Neural progenitor cell (in vitro differentiated cells): ENCODE measurements at places on chromosomes 1 and 21. TPM values are rescaled to one million over a fixed set of nuclear protein-coding genes. Genes with fewer than 3 reads are reported as not detected.

DNA sequence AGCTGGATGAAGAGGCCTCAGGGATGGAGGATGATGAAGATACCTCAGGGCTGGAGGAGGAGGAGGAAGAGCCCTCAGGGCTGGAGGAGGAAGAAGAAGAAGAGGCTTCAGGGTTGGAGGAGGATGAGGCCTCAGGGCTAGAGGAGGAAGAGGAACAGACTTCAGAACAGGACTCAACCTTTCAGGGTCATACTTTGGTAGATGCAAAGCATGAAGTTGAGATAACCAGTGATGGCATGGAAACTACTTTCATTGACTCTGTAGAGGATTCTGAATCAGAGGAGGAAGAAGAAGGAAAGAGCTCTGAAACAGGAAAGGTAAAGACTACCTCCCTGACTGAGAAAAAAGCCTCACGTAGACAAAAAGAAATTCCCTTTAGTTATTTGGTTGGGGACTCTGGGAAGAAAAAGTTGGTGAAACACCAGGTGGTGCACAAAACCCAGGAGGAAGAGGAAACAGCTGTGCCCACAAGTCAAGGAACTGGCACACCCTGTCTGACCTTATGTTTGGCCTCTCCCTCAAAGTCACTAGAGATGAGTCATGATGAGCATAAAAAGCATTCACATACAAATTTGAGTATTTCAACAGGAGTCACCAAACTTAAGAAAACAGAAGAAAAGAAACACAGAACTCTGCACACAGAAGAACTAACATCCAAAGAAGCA lies 15.4 kb downstream of the L1TD1 start:
- no peak for DNase-seq

The PGBD5 gene
- 1.2 and 3.6 TPM in 2 replicates for total RNA-seq

DNA sequence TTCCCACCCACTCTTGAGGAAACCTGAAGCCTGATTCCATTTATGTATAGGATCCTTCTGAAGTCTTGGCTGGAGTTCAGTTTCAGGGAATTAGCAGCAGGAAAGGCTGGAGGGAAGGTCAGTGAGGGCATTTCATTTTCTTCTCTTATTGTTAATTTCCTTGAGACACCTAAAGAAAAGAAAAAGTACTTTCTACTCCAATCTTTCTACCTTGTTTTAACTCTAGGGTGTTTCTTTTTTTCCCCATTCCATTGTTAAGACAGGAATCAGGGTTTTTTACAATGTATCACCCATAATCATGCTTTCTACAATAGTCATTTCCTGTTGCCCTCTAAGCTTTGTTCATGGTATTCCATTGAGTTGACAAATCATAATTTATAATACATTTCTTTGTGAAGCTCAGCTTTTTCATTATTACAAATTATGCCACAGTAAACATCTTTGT lies 27.4 kb downstream of the SNRPE start:
- DNase-seq, result no peak

The TBX19 gene
- 1.3 and 3.1 TPM in 2 replicates for total RNA-seq

DNA sequence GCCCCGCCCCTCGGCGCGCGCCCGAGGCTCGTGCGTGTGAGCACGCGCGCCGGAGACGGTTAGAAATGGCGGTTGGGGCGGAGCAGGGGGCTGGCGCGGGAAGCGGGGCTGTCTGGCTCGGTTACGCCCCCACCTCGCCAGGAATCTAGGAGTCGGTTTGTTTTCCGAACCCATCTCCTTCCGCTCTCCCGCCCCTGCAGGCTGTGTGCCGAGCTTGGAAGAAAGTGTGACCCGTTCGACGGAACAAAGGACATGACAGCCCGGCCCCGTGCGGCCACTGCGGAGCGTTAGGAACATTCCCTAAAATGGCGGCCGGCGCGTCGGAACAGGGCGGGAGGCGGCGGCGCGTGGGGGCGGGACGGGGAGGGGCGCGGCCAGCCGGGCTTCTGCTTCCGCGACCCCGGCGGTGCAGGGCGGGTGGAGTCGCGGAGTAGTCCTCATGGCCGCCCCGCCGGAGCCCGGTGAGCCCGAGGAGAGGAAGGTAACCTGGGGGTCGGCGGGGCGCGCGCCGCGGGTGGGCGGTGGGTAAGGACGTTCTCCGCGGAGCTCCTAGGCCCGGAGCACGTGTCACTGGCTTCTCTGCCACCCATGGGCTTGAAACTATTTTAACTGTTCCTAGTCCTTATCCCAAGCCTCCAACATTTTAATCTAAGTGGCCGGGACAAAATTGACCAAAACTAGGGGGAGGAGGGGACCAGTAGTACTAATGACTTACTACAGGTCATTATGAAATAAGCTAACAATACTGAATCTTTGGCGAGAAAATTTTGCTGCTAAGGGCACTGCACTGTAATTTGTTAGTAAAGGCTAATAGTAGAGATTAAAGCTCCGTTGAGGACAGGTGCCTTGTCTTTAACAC lies at the start of gene COX20:
TSS of gene COX20 (plus strand) at position 383 of the 859 bp plus-strand sequence. CDS start at position 440, 57 bp downstream.
- DNase-seq, result peak; percentile 97

DNA sequence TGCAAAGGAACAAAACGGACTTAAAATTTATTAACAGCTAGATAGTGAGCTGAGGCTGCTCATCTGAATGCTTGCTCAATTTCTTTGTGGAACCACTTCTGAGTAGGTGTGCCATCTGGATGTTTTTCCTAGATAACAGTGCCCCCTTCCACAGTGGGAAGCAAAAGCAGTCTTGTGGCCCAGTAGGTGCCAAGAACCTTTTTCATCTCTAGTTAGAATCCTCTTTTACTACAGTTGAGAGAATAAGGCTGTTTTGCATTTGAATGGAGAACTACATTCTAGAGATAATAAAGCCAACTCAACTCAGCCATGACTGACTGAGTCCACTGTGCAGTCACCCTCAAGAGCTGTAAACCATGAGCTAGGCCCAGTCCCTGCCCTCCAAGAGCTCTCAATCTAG lies 13.3 kb downstream of the F3 start:
- peak; percentile 17 for DNase-seq

DNA sequence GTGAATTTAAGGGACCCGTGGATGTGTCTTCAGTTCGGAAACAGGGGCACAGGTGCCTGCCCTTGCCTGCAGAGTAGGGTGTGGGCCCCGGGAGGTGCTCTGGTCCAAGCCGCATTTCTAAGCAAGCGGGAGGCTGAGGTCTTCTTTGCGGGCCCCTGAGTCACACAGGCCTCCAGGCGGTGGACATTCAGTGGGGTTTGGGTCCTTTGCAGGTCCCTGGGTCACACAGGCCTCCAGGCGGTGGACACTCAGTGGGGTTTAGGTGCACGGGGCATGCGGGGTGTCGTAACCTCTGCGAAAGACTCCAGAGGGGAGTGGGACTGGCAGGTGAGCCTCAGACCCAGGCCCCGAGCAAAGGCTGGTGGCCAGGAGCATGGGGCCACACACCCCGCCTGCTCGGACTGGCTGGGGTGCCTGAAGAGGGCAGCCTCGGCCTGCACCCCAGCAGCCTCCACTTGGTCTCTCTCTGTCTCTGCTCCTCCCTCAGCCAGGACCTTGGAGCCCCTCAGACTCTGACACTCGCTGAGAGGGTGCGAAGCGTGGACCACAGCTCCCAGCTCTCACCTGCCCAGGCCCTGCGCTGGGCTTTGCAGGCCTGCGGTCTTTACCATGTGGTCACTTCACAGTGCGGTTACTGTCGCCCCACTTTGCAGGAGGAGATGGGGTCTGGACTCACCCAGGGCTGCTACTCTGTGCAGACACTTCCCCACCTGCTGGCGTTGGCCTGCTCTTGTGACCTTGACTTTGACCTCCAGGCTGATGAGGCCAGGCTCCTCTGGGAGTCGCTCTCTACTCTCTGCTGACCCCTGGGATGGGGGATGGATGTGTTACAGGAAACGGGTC lies 6.0 kb upstream of the AGPAT3 start:
- no peak for DNase-seq

DNA sequence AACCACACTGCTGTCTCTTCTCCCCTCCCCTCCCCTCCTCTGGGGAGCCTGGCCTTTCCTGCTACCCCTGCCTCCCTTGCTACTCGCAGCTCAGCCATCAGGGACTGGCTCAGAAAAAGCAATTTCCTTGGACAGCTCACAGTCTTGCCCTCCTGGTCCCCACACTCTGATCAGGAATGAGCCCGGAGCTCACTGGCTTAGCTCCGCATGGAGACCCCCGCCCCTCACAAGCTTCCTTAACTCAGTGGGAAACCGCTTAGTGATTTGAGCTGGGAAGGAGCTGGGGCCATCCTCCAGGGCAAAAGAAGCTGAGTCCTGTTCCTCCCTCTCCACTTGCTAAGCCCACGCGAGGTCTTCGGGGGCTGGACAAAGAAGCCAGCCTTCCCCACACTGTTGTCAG lies 70.3 kb upstream of the ACTL8 start:
- peak; percentile 87 for DNase-seq

The AGT gene
- total RNA-seq, result 0.15 and 0.80 TPM in 2 replicates

DNA sequence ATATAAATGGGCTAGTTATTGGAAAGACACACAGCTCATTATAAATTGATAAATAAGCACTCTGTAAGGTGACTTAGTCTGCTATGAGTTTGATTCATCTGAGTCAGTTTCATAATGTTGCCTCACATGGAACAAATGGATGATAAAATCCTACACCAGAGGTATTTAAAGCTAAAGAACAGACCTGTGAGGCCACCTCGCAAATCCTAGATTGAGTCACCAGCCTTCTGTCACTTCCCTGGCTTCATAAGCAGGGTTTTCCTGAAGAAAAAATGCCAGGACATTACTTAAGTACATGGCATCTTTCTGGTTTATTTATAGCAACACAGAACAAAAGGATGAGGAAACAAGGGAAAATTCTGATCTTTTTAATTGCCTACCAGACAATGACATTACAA lies 18.4 kb downstream of the CD2 start:
- DNase-seq, result no peak

The TFAP2E gene
- total RNA-seq, result not detected in 2 replicates

DNA sequence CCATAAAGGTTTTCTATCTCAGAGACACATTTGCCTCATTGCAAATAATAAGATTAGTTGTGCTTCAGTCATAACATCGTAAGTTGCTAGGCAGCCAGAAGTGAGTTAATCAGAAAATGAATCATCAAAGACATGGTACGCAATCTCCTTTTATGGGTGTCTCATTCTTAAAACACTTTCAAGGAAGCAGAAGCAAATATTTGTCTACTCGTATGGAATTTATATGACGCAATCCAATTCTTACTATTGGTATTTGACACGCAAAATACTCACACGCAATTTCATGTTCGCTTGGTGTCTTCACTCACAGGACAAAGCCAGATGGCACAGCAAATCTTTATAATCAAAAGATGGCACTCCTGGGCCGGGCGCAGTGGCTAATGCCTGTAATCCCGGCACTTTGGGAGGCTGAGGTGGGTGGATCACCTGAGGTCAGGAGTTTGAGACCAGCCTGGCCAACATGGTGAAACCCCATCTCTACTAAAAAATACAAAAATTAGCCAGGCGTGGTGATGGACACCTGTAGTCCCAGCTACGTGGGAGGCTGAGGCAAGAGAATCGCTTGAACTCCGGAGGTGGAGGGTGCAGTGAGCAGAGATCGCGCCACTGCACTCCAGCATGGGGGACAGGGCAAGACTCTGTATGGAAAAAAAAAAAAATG lies 56.4 kb downstream of the HLCS start:
- DNase-seq, result no peak

DNA sequence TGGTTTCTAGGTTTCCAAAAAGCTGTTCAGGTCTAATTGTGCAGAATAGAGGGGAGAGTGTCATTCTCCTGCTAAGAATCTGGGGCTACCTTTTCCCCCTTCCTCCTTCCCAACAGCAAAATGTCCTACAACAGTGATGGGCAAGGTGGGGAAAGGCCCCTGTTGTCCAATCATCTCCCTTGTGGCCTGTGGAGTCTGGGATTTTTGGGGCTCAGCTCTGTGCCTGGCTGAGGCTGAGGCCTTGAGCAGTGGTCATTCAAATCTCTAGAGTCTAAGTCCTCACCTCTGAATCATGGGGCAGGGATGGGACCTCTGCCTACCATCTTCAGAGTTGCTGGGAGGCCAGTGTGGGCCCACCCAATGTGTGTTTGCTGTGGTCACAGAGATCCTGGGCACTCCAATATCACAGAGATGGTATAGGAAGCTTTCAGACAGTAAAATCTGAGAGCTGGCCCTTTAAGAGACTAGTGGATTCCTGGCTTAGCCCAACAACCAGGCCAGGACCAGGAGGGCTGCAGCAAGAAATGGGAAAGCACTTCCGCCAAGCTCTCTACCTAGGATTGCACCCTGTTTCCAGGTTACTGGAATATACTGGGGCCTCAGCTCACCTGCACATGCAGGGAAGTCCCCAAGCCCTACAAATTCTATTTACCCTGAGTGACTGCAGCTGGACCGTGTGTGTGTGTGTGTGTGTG lies 28.5 kb upstream of the TENT5C start:
- DNase-seq, result no peak

DNA sequence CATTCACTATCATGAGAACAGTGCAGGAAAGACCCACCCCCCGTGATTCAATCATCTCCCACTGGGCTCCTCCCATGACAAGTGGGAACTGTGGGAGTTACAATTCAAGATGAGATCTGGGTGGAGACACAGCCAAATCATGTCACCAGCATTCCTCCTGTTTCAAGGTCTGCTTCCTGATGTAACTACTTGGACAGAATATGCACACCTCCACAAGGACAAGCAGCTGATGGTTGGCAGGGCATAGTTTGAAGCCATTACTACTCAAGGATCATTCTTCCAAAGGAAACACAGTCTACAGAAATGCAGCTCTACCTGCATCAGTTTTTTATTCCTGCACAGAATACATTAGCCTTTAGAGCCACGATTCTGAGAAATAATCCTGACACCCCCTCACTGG lies 28.5 kb upstream of the RNF2 start:
- DNase-seq, result no peak

DNA sequence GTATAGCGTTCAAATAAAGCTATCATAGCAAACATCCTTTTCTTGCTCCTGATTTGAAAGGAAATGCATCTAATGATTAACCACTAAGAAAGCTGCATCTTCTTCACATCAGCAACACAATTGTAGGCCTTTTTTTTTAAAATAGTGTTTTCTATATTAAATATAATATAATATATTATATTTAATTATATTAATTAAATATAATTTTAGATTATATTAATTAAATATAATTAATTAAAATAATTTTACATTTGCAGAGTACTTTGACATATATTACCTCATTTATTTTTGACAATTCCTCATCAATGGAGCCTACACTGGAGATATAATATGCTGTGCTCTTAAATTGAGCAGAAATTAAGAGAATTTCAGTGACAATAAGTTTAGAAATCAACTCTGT lies 193.0 kb downstream of the GPR52 start:
- no peak for DNase-seq

The TMEM9 gene
- 109 and 187 TPM in 2 replicates for total RNA-seq

GRCh38 chr1:57162607-57163261 lies 196.9 kb upstream of the C8B start:
- no peak for DNase-seq

The CR2 gene
- 0.15 TPM in 1 of 2 replicates, not detected in the other for total RNA-seq

The ASB17 gene
- not detected in 2 replicates for total RNA-seq

- DNase-seq, result peak; percentile 76
Observed at GRCh38 chr1:29975036-29975694, 738.8 kb downstream of the PTPRU start.

DNA sequence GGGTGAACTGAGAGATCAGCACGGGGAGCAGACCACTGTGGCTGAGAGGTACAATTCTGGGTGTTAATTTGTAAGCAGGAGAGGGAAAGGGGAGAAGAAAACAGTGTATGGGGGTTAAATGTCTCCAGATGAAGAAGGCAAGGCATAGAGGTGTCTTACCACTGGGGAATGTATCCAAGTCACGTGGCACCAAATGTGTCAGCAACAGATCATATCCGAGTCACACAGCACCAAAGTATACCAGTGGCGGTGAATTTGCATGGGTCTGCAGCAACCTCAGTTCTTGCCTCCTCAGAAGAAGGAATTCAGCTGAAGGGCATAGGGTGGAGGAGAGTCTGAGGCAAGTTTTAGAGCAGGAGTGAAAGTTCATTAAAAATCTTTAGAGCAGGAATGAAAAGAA lies 21.2 kb upstream of the SYCP1 start:
- no peak for DNase-seq
